ENCODE measurements at places on chromosomes 2 and 18. TPM values are rescaled to one million over a fixed set of nuclear protein-coding genes. Genes with fewer than 3 reads are reported as not detected.

Gene GYPC
- 39.3 TPM for total RNA-seq

Gene KIF5C
- total RNA-seq: 0.10 TPM

Gene RAB6C
- not detected for total RNA-seq

Gene PROC
- total RNA-seq: 0.26 TPM

Gene POTEI
- total RNA-seq: not detected

Gene AQP12B
- not detected for total RNA-seq

Gene CABYR
- total RNA-seq: 5.7 TPM

Gene NOL4
- not detected for total RNA-seq

Gene UGT1A8
- not detected for total RNA-seq

Gene MYO3B
- 0.13 TPM for total RNA-seq

Gene ZSWIM2
- total RNA-seq: 0.10 TPM

Data from smooth muscle cell of the pulmonary artery (primary cell).